ENCODE measurements at places on chromosomes 4 and X. TPM values are rescaled to one million over a fixed set of nuclear protein-coding genes. Genes with fewer than 3 reads are reported as not detected.

Gene SPANXN4
- total RNA-seq = not detected

Gene FAM9C
- not detected for total RNA-seq

Gene DDIT4L
- 3.9 TPM for total RNA-seq

Gene NBDY
- 3.2 TPM for total RNA-seq

Gene CLGN
- total RNA-seq = 0.36 TPM

Gene LRBA
- 51.6 TPM for total RNA-seq

Gene GJB1
- not detected for total RNA-seq

Gene CCDC158
- total RNA-seq = not detected

Gene GALNT7
- total RNA-seq = 43.9 TPM

Gene FTSJ1
- total RNA-seq = 54.2 TPM
